AG09309 (cell line): ENCODE measurements at places on chromosomes 4 and X.

DNA sequence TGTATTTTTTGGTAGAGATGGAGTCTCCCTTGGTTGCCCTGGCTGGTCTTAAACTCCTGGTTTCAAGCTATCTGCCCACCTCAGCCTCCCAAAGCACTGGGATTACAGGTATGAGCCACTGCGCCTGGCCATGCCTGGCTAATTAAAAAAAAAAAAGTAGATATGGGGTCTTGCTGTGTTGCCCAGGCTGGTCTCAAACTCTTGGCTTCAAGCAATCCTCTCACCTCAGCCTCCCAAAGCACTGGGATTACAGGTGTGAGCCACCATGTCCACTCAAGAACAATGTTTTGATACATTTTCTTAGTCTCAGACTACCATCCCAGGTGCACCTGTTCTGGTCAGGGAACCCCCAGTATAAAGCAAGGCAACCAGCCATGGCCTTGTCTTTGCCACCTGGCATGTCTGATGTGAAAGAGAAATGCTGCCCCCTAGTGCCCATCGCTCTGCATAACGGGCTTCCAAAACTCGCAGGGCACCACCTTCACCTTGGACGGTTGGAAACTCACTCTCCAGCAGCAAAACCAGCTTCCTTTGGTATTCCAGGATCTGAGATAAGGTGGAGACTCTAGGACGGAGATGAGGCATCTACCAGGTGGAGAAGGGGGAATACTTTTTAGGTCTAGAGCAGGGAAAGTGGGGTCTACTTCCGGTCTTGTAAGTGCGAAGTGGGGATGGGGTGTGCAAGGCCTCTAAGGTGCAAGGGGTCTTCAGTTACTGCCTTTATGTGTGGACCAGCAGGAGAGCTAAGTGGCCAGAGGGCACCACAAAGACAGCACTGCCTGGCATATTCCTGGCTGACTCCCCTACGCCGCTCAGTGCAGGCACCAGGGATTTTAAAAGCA, 47.7 kb upstream of the AFAP1 start:
- DNase-seq = no peak

DNA sequence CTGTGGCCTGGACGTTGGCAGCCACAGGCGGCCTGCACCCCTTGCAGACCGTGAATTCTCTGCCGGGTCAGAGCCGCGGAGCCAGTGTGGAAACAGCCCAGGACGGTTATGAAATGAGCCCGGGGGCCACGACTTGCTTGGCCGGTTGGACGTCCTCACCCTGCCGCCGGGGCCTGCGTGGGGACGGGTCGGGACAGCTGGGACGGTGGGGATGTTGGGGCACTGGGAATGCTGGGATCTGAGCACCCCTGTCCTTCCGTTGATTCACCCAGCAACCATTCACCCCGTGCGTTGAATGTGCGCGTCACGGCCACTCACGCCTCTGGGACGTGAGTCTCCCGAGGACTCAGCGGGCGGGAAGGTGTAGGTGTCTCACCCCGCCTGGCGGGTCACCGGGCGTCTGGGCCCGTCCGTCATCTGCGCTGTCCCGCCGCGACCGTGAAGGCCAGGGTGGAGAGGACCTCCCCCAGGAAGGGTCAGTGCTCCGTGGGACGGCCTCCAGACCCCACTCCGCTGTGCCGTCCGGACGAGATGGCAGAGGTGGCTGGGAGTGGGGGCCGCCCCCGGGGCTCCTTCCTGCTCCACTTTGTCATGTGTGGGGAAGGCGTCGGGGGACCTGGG, 4.5 kb upstream of the PLCXD1 start:
- no peak for DNase-seq

DNA sequence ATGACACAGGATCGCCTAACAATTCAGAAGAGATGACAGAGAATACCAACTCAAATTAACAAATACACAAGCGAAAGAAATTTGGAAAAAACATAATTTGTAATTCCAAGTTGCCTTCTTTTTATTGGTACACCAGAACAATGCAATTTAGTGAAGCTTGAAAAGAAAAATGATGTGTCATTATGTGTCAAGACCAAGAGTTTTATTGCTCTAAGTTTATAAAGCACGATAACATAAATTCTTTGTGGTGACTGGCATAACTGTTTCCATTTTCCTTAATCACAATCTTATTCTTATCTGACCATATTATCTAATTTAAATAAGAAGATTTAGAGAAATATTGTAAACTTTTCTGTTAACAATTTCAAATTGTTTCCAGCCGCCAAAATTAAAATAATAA, 273.2 kb upstream of the TECRL start:
- no peak for DNase-seq

DNA sequence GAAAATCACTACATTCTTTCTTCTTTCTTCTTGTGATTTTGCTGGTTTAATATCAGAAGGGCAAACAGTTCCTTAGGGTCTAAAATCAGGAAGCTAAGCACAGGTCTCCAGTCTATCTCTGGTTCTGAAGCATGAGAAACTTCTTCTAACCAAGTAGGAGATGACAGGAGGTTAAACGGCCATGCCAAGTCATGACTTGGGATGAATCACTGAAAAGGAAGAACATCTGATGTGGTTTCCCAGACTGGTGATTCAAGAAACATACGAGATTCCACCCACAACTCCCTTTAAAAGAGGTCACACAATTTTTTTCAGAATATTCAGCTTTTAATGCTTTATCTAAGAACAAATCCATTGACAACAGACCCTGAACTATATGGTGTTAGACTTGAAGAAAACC, 684.0 kb upstream of the PRKX start:
- DNase-seq = no peak

GRCh38 chr4:107747748-107748486, 27.9 kb upstream of the PAPSS1 start:
- DNase-seq = no peak

GRCh38 chrX:118839334-118839958, 15.8 kb downstream of the ZCCHC12 start:
- no peak for DNase-seq

GRCh38 chr4:100795581-100795980, 277.8 kb upstream of the EMCN start:
- DNase-seq = no peak

GRCh38 chr4:38815885-38816782, 11.5 kb upstream of the TLR1 start:
- DNase-seq = no peak

DNA sequence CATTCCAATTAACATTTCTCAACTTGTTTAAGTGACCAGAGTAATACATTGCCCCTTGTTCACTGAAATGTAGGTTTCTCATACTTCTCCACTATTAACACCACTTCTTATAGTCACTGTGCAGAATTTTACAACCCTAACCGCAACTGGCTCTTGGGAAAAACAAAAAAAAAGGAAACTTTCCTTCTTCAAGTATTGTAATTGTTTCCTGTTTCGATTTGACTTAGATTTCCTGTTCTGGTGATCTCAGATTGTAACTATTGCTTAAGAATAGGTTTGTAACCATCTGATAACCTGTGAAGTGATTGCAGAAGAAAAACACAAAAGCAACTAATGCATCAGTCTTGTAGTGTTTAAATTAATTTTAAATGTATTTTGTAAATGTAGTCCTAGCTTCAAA, 594.7 kb upstream of the GALNT7 start:
- no peak for DNase-seq

- no peak for DNase-seq
Observed at GRCh38 chr4:19915276-19915675, 336.4 kb upstream of the SLIT2 start.

- no peak for DNase-seq
Observed at GRCh38 chr4:107035819-107036583, at the start of gene DKK2. TSS of gene DKK2 (minus strand) at chr4:107036313. CDS start at chr4:107035591, 722 bp downstream.
